ENCODE measurements at places on chromosomes 4 and X.

- DNase-seq = no peak
Measured at GRCh38 chrX:4263030-4263803, 549.8 kb upstream of the PRKX start.

- no peak for DNase-seq
Measured at GRCh38 chrX:29148511-29148910, 561.3 kb downstream of the IL1RAPL1 start.

DNA sequence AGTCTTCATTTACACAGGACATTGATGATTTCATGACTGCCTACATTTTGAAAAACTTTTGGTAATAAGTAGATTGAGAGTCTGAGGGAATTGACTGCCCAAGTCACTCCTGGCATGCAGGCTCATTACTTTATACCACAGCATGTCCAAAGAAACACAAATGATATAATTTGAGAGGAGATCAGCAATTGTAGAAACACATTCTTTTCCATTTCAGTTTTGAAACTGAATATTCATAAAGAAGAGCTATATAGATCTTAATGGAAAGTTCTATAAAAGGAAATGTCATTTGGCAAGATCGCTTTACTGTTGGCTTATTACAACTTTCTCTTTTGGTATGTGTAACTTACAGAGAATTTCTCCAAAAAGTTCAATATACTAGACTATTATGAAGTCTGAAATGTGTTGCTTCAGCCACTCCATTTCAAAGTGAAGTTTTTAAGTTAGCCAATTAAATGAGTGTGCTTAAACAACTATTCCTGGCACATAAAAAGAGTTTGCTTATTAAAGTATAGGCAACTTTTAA, 158.0 kb downstream of the ARAP2 start:
- DNase-seq = no peak

DNA sequence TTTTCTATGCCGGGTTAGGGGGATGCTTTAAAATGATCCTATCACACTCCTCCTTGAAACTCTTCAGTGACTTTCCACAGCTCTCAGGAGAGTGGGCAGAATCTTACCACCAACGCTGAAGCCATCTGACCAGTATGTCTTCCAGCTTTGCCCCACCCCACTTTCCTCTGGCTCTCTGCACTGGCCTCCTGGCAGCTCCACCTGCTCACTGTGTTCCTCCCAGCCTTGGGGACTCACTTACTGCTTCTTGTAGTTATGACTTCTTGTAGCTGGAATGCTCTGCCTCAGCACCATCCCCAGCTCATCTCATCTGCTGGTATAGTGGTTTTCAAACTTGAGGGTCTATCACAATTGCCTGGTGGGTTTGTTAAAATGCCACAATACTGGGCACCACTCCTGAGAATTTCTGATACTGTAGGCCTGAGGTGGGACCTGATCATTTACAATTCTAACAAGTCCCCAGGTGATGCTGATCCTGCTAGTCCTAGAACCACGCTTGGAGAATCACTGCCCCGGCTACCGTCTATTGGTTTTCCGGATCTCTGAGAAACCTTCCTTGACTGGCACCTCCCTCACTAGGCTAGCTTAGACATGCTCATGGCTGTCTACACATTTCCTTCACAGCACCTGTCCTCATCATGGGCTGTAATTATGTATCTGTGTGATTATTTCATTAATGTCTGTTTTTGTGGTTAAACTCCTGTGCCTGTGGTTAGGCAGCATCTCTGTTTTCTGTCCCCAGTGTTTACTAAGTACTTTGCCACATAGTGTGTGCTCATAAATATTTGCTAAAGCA, 152.2 kb downstream of the MGST2 start:
- DNase-seq = no peak

DNA sequence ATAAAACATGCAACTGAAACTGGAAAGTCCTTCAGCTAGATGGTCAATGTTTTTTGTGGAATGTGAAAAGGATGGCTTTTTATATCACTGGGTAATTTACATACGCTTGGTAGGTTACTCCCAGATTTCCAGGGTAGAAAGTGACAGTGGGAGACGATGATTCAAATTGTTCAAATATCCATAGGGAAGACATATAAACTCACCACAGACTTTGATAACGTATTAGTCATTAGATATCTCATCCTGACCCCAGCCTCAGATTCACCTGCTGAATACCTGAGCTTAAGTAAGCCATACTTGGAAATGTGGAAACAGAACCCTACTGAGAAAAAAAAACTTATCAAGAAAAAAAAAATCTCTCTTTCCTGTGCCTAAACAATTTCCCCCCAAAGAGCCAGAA, 169.4 kb downstream of the ZNF674 start:
- no peak for DNase-seq

DNA sequence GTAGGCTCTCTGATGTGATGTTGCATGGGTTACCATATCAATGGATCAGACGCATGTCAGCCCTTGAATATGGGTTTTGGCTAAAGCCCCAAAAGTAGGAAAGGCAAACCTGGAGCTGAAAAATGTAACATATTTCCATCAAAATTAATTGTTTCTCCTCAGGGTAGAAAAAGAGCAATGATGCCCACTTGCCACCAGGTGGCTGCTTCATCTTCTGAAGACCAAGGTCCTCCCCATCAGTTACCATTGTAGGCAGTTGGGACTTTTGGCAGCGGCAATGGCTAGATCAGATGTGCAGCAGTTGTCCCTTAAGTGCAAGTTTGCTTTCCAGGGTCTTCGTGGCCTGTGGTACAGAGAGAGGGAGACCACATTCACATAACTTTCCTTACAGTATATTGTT, 118.2 kb downstream of the NAF1 start:
- DNase-seq = no peak

- DNase-seq = no peak
Measured at GRCh38 chr4:147078875-147079658, 133.4 kb upstream of the TTC29 start.

- peak; percentile 31 for DNase-seq
Measured at GRCh38 chrX:95383778-95384177, 1300.9 kb upstream of the DIAPH2 start.

GRCh38 chr4:161680146-161680545, 483.7 kb downstream of the FSTL5 start:
- no peak for DNase-seq

DNA sequence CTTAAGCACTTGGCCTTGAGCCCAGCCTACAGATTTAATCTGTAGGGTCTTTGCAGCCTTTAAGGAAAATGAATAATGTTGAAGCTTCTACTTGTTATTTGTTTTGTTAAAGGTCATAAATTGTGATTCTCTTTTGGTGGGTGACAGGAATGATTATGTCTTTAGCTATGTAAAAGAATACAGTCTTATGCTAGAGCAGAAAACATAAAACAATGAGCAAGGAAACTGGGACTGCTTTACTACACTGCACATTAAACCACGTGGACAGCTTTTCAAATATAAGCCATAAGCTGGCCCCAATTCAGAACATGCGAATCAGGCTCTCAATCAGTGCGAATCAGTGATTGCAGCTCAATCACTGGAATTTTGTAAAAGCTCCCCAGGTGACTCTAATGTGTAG, 40.9 kb upstream of the TBC1D19 start:
- no peak for DNase-seq

DNA sequence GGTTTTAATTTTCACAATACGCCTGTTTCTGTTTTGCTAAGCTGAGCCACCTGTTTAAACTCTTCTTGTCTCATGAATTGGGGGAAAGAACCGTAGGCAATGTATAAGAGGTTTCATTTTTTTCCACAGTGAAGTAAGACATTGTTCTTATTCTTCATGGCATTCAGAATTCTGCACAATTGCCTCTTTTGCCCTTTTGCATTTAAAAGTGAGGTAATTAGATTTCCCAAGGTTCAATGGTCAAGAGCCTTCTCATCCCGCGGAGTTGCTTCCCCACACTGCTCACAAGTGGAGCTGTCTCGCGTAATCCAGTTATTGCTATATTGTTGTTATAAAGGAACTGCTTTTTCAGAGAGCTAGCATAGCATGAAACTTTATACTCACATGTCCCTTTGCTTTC, 90.9 kb upstream of the SPRY1 start:
- no peak for DNase-seq

DNA sequence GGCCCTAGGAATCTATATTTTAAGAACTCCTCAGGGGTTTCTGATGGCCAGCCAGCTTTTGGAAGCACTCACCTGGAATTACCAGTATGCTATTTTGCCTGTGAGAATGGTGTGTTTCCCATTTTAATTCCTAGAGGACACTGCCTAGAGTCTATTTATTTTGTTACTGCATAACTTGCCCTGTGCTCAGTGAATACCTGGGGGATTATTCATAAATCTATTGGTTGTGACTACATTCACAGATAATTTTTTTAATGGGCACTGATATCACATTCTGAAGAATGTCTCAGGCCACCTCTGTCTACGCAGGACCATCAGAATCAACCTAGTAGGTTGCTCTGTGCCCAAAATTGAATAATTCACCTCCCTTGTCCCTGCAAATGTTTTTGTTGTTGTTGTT, 6.7 kb downstream of the ARL13A start:
- DNase-seq = no peak

GRCh38 chrX:96989830-96990571, 106.3 kb downstream of the RPA4 start:
- no peak for DNase-seq

DNA sequence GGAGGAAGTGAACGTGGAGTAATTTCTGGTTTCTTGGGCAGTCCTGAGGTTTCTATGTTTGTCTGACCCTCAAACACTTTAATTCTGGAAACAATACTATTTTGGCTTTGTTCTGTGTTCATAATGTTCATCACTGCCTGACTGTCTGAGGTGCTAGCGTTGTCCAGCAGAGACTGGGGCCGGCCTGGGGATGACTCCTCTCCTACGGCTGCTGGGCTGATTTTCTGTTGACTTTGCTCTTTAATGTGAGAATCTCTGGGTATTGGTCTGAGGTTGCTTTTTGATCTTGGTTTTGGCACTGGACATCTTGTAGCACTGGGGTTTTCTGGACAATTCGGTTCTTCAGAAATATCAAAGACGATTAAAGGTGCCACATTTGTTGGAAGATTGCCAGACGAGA, 75.8 kb downstream of the RPS3A start:
- no peak for DNase-seq

DNA sequence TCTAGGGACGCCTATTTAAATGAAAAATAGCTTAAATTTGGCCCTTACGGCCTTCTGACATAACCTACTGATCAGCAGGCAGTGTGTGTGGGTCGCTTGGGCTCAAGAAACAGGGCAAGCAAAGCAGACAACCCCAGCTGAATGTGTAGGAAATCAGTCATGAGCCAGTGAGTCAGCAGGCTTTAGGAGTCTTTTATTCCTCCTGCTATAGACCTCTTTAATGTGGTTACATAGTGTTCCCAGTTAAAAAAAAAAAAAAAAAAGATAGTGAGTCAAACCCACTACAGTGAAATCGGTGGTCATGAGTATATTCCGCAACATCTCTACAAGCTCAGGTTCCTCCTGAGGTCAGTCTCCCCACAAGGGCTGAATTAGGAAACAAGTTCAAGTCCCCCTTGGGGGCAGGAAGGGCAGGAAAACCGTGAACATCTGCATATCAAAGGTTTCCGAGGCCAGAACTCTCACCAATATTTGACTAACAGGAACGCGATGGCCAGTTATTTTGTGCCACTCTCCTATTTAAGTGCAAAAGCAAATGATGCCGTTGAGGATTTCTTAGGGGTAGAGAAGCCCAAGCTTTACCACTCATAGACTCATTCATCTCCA, 32.7 kb downstream of the ACSL1 start:
- no peak for DNase-seq

DNA sequence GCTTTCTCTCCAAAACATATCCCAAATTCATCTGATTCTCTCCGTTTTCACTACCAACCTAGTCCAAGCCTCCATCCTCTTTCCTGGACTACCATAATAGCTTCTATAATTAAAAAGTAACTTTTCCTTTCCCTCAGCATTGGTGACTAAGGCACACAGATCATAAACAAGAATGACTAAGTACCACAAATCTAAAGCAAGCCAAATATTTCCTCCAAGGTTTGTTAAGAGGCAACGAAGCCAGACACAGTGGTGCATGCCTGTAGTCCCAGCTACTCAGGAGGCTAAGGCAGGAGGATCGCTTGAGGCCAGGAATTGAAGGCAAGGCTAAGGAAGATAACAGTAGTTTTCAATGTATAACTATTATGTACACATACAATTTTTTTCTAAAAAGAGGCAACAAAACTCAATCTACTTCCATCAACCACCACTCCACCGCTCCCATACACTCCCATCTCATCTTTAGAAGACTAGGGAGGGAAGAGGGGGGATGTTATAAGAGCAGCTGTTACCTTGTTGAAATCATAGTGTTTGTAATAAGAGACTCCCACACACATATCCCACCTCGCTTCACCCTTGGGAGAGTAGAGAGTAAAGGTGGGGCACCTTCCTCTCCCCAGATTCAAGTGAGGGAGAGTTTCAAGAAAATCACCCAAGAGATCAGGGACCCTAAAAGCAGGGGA, 4.2 kb upstream of the JCHAIN start:
- DNase-seq = no peak

GRCh38 chr4:55993994-55994663, 45.4 kb downstream of the CEP135 start:
- no peak for DNase-seq
